RWPE2 (cell line): ENCODE measurements at places on chromosomes 2 and 18.

DNA sequence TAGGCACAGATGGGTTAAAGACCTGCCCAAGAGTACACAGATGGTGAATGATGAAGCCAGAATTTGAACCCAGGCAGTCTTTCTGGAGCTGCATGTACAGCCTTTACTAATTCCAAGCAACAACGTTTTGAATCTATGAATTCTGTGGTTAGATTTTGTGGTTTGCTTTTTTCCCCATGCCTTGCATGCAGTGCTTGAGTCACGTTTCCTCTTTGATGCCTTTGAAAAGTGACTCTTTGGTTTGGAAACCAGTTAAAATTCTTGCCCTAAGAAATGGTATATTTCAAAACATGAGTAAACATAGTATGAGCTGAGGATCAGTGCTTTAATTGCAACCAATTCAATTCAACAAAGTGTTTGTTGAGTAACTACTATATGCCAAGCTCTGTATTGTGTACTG is 48.2 kb upstream of the PPM1B start:
- no peak for DNase-seq

DNA sequence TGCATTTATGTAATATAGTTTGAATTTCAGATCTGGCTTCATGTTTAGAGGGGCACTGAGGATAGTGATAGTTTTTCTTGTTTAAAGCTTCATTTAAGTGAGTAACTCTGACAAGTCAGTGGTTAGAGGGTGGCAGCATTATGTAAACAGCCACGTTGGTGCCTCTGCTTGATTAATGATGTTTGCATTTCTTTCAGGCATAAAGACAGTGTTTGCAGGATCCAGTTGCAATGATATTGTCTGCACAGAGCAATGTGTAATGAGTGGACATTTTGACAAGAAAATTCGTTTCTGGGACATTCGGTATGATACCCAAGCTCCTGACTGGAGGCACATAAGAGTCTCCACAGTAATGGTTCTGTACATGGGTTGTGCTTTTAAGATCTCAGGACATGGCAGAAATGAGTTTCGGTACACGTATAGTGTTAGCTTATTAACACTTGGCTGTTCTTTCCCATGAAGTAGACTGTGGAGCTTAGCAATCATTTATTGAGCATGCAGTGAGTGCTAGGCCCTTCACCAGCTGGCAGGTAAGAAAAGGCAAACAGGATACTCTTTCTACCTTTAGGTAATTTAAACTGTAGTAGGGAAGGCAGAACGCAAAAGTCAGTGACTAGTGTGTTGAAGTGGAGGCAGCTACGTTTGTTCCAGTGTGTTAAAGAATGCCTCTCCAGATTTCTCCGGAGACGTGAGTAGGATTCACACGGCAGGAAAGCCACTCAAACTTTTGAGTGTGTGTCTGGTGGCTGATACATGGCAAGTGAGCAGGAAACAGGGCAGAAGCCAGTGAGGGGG is 17.4 kb upstream of the SAG start:
- DNase-seq = no peak

GRCh38 chr2:27624943-27625342 is 3.9 kb downstream of the CCDC121 start:
- no peak for DNase-seq

GRCh38 chr2:39419282-39420223 is 17.5 kb downstream of the MAP4K3 start:
- no peak for DNase-seq
